ENCODE measurements at places on chromosomes 5 and 9.

- DNase-seq = peak; percentile 77
These were observed 158.0 kb upstream of the RETREG1 start for GRCh38 chr5:16774806-16775205.

- no peak for DNase-seq
These were observed 17.8 kb upstream of the CCNB1 start for GRCh38 chr5:69148981-69149675.

GRCh38 chr5:53291528-53291927, 182.0 kb upstream of the MOCS2 start:
- DNase-seq = peak; percentile 81

GRCh38 chr5:171650597-171650996, 135.0 kb upstream of the SMIM23 start:
- no peak for DNase-seq

DNA sequence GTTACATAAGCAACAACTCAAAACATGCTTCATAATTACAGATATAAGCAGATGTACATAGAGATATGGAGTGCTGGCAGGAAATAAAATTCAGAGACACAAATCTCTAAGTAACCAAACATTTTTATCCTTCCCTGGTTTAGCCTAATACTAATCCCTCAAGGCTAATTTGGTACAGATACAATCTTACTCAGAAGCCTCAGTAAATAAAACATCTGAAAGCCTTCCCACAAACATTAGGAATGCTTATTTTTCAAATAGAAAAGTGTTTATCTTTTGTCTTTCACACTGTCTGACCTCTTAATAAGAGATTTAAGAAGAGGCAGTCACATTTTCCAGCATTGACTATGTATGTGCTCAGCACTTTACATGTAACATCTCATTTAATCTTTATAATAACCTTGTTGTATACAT, 399.4 kb downstream of the ARRDC3 start:
- DNase-seq = peak; percentile 32

- DNase-seq = no peak
These were observed 100.5 kb downstream of the PSAT1 start for GRCh38 chr9:78397454-78397853.

DNA sequence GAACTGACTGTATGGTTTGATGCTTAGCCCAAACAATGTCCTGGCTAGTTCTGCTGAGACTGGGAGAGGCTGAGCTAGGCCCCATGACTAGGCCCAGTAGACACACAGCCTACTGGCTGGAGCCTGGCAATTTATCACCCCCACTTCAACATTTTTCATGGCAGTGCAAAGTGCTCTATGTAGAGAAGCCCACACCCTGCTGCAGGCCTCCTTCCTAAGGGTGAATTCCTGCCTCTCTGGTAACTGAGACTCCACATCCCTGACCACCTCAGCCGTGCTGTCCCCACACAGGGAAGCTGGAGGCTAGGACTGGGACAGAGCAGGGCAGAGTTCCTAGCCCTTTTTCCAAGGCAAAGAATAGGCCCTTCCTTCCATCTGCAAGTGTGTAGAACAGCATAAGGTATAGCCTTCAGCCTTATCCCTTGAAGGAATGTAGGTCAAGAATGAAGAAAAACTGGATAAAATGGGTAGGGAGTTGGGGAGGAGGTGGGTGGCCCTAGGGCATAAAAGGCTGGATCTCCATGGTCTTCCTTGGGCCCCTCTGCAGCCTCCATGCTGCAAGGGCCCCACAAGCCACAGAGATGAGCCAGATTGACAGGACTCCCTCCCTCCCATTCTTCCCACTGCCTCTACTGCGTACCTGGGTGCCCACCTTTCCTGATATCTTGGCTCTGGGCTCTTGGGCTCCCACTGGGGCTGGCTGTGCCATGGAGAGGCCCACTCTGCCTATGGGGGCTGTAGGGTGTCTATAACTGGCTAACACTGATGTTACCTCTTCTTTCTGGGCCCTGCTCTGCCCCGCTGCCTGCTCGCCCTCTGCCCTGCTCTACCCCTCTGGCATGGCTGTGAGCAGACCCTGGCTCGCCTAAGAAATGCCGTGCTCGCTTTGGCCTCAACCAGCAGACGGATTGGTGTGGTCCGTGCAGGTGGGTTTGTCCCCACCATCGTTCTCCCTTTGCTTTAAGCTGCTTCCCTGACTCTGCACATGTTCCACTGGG, 29.8 kb downstream of the TCF7 start:
- DNase-seq = no peak

GRCh38 chr9:105419816-105420597, 27.8 kb upstream of the FSD1L start:
- DNase-seq = no peak

DNA sequence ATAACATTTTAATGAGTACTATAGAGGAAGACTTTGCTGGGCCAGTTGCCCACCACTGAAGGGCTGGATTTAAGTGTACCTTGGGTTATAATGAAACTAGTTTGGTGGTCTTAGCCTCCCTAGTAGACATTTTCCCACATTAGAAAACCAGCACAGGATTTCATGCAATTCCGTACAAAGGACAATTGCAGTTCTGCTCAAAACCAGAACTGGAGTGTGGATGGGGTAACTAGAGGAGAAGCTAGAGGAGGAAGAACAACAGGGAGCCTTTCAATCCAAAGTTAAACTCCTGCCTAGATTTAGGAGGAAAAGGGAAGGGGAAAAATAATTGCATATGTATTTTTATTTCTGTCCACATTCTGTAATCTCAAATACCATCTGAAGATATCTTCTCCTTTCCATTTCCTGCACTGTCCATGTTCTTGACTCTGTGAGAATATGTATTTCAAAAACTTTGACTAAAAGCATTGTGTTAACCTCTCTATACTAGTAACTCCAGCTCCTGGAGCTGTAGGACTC, 97.5 kb upstream of the SSBP2 start:
- DNase-seq = peak; percentile 40

- DNase-seq = no peak
These were observed 1.1 kb downstream of the PDCD1LG2 start for GRCh38 chr9:5511476-5511875.

GRCh38 chr9:13428766-13429165, 149.3 kb upstream of the MPDZ start:
- no peak for DNase-seq

DNA sequence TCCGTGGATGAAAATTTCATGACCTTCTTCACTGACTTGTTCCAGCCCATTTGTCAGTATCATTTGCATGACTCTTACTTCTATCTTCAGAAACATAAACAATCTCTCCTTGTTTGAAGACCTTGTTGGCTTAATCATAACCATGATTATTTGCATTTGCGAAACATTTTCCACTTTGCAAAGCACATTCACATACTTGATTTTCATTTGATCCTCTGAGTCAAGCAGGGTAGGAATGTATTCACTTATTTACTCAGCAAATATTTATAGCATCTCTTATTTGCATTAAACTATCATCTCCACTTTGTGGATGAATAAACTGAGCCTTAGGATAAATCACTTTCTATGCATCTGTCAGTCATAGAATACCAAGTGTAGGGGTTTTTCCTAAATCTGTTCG, 343.0 kb upstream of the SGCD start:
- no peak for DNase-seq

GRCh38 chr9:86795823-86796553, 151.3 kb downstream of the GAS1 start:
- peak; percentile 90 for DNase-seq

DNA sequence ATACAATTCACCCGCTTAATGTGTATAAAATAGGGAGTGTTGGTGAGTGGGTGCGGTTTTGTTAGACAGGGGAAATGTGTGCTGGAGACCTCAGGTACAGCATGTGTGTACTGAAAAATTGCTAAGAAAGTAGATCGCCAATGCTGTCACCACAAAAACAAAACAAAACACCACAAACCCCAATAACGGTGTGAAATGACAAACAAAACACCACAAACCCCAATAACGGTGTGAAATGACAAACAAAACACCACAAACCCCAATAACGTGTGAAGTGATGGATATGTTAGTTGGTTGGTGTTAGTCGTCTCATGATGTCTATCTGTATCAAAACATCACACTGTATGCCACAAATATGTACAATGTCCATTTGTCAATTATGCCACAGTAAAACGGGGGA, 14.2 kb upstream of the GFPT2 start:
- no peak for DNase-seq

- no peak for DNase-seq
These were observed 19.6 kb downstream of the TNC start for GRCh38 chr9:115098226-115098965.

DNA sequence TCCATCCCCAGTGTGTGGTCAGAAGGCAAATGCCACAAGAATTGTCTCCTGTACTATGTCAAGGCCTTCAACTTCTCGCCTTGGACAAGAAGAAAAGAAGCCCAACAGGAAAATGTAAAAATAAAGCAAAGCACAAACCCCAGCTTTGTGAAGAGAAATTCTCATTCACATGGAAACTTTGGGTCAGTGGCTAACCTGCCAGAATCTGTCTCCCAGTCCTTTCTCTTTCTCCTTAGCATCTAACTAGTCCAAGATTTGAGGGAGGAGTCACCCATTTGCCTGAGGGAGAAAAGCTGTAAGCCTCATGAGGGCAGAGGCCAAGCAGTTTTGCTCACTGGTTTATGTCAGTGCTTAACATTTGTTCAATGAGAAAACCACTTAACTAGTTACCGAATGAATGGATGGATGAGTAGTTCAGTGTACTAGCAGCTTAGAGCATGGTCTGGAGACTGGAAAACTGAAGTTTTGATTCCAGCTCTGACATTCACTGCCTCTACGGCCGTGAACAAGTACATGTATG, 36.0 kb downstream of the ADAM19 start:
- DNase-seq = no peak

GRCh38 chr9:112233769-112234168, 58.7 kb upstream of the SUSD1 start:
- peak; percentile 92 for DNase-seq

GRCh38 chr5:168176251-168176650, 115.2 kb upstream of the WWC1 start:
- DNase-seq = no peak

- no peak for DNase-seq
These were observed 44.0 kb downstream of the ROR2 start for GRCh38 chr9:91905991-91906469.

GRCh38 chr5:120258123-120258522, 206.0 kb upstream of the PRR16 start:
- DNase-seq = peak; percentile 21

GRCh38 chr9:125694478-125694877, 12.5 kb downstream of the MAPKAP1 start:
- peak; percentile 89 for DNase-seq

DNA sequence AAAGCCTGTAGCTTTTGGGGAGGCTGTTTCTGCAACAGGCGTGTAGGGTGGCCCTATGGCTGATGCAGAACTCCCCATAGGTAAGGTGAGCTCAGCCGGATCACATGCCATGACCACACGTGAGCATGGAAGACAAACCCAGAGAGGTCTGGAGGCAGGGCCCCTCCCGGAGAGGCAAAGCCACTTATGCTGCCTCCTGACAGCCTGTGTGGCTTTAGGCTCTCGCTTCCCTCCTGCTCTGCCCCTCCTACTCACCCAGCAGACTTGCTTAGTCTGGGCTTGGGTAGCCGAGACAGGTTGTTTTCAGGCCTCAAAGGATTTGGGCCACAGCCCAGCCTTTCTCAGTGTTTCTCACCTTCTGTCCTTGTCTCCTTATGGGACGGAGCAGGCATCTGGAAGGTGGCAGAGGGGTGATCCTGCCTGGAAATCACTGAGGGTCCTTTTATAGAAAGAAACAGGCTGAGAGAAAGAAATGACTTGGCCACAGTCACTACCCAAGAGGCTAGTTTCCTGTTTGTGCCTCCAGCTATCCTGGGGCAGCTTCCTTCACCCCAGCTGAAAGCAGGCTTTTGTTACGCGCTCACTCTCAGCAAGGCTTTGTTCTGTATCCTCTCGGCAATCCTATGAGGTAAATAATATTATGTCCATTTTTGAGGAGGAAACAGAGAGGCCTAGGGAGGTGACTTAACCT, 89.9 kb downstream of the DAB2IP start:
- DNase-seq = no peak

GRCh38 chr5:142201471-142201887, 92.9 kb downstream of the NDFIP1 start:
- DNase-seq = peak; percentile 97

DNA sequence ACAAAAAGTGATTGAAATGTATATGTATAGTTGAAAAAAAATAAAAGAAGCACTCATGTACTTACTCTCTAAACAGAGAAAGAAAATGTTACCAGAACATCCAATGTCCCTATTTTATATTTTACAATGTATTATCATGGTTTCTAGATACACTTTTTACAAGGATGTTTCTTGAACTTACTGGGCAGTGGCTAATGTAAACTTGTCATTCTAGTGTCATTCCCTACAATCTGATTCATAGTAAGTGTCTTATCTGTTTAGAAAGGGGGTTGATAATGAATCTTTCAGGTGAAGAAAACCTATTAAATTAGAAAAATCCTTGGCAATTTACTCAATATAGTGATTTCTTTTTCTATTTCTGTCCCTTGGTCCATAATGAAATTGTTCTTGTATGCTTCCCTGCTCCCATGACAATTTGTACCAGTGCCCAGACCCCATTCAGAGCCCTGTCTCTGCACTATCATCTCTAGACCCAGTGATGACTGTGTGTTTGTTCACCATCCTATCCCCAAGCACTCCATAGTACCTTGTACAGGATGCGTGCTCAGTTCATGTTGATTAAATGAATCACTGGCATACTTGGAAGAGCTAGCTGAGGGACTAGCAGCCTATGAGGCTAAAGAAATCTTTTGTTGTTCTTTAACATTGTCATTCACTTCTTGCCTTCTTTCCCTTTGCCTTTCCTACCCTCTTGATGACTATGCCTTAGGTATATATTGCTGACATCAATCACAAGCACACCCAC, 101.2 kb downstream of the HMHB1 start:
- DNase-seq = peak; percentile 76

DNA sequence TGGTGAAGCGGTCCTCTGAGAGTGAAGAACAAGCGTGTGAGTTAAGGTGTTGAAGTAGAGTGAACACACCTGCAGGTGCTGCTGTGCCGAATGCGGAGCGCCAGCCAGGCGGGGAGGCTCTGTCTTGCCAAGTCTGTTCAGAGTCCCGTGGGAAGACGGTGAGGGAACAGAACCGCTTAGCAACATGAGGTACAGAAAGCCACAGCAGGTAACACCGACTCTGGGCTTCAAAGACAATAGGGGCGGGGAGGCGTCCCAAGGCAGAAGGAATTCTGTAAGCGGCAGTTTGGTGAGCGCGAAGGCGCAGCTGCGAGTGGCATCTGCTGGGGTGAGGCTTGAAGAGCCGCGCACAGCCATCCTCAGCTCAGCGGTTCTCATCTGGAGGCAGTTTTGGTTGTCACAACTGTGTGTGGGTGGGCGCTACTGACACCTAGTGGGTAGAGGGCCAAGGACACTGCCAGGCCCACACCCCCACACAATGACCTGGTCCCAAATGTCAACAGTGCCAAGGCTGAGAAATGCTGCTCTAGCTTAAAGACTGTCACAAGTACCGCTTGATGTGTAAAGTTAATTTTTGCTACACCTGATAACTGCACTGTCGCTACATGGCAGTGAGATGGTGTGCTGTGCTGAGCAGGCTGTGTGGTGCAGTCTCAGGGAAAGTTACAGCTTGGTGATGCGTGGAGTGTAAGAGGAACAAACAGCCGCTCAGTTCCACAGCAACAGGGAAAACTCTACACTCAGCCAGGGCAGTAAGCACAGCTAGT, 67.4 kb upstream of the TBC1D9B start:
- DNase-seq = peak; percentile 37

GRCh38 chr9:124279531-124280175, 21.9 kb downstream of the NEK6 start:
- no peak for DNase-seq

- DNase-seq = no peak
These were observed 23.6 kb downstream of the TNPO1 start for GRCh38 chr5:72840041-72840440.

GRCh38 chr5:14776602-14777001, 95.0 kb downstream of the ANKH start:
- peak; percentile 41 for DNase-seq

GRCh38 chr5:153974131-153974812, 64.4 kb downstream of the FAM114A2 start:
- peak; percentile 71 for DNase-seq

All from choroid plexus epithelial cell (primary cell).